T-helper 22 cell (primary cell): ENCODE measurements at places on chromosomes 11 and 22.

DNA sequence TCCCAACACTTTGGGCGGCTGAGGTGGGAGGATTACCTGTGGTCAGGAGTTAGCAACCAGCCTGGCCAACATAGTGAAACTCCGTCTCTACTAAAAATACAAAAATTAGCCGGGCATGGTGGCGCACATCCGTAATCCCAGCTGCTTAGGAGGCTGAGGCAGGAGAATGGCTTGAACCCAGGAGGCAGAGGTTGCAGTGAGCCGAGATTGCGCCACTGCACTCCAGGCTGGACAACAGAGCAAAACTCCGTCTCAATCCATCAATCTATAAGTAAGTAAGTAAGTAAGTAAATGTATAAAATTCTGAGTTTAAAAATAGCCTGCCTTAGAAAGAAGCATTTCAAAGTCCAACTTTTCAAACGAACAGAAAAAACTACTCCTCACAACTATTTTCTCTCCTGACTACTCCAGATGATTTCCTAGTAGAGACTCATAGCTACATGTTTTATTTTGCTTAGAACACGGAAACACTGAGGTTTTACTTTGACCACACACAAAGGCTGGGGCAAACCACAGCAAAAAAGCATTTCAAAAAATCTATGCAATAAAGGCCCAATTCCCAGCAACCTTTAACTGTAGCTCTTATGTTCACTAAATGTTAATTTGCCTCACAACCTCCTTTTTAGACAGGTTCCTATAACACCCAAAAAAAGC lies 16.3 kb downstream of the SPTY2D1 start:
- peak; percentile 12 for DNase-seq

- DNase-seq, result no peak
Observed at GRCh38 chr11:11567936-11568650, 53.7 kb downstream of the GALNT18 start.

DNA sequence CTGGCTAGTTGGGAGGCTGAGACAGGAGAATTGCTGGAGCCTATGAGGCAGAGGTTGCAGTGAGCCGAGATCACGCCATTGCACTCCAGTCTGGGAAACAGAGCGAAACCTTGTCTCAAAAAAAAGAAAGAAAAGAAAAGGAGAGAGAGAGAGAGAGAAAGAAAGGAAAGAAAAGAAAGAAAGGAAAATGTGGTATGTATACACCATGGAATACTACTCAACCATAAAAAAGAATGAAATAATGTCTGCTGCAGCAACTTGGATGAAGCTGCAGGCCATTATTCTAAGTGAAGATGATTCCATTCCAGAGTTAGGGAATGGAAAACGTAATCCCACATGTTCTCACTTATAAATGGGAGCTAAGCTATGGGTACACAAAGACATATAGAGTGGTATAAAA lies 30.8 kb downstream of the TTC28 start:
- no peak for DNase-seq

GRCh38 chr11:47278769-47279168 lies 8.8 kb downstream of the MADD start:
- no peak for DNase-seq

GRCh38 chr11:30106222-30107181 lies 89.7 kb upstream of the KCNA4 start:
- no peak for DNase-seq

- DNase-seq, result no peak
Observed at GRCh38 chr11:112163875-112164685, at the start of gene IL18. TSS of gene IL18 (minus strand) at chr11:112164094. CDS start at chr11:112155053, 9,041 bp downstream.

GRCh38 chr11:128580612-128581011 lies 6.7 kb downstream of the ETS1 start:
- no peak for DNase-seq

DNA sequence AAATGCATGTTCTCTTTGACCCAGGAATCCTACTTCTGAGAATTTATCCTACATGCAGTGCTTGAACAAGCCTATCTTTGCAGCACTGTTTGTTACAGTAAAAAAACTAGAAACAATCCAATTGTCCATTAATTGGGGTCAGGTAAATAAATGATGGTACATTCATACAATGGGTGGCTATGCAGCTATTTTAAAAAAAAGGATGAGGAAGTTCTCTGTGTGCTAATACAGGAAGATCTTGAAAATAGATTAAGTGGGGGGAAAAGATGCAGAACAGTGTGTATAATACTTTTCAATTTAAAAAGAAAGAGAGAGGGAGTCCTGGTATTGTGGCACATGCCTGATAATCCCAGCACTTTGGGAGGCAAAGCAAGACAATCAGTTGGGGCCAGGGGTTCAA lies 9.5 kb upstream of the CREB3L1 start:
- DNase-seq, result no peak

DNA sequence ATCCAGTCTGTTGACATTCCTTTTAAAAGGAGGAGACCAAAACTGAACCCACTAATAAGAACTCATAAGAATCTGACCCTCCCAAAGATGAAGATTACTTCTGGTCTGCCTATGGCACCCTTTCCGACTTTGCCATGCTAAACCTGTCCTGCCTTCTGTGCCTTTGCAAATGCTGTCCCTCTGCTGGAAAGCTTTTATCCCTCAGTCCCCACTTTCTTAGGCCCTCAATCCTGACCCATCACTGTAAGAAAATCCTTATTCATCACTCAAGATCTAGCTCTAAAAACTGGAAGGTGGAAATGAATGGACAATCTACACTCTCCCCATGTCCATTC lies 10.4 kb downstream of the MPZL3 start:
- no peak for DNase-seq

DNA sequence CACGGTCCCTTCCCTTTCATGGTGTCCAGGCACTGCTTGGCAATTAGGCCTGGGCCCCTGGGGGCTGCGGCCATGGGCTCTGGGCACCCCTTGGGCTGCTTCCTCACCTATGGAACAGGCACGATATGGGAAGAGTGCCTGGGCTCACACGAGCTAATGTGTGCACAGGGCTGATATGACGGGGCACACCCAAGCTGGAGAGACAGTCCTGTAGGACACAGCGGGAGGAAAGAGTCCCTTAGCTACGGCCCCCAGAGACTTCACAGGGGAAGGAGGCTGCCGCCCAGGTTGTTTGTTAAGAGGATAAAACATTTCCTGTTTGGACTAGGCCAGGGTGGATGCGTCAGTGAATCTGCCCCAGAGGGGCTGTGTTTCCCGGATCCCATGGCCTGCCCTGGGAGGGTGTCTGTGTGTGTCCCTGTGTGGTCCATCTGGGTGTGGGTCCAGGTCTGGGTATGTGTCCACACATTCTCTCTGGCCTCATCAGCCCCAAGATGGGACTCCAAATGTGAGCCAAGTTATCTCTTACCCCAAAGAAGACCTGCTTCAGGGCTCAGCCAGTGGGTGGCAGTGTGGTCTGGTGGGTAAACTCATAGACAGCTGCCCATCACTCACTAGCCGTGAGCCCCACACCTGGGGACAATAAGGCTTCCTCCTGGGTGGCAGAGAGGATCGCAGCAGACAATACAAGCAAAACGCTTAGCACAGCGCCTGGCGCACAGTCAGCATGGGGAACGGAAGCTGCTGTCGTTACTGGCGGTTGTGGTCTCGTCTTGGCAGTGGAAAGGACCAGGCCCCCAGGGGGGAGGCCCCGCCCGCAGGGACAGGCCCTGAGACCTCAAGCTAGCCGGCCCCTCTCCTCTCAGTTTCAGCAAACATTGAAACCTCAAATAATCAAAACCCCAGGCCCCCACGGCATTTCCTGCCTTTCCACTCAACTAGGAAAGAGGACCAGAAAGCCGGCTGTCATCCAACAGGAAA lies 3.2 kb upstream of the EMID1 start:
- DNase-seq, result no peak

- no peak for DNase-seq
Observed at GRCh38 chr11:17013548-17014320, 480 bp downstream of the PLEKHA7 start.

- DNase-seq, result no peak
Observed at GRCh38 chr11:44008698-44009097, 39.1 kb upstream of the ACCSL start.

DNA sequence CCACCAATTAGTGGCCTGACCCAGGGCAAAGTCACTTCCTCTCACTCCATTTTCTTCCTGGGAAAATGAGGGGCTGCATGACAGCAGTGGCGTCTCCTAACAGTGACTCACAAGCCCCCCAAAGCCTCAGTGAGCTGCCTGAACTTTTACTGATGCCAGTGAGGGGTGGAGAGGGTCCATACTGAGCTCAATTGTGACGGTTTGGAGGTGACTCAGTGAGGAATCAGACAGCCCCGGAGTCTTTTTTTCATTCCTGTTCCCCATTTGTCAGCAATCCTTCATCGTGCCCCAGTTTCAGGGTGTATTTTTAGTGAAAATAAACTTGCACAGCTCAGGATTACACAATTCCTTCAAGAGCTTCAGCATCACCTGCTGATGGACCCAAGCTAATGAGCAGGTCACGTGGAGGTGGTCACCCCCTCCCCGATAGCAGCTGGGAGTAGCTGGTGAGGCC lies 30.1 kb upstream of the RASD2 start:
- DNase-seq, result no peak

DNA sequence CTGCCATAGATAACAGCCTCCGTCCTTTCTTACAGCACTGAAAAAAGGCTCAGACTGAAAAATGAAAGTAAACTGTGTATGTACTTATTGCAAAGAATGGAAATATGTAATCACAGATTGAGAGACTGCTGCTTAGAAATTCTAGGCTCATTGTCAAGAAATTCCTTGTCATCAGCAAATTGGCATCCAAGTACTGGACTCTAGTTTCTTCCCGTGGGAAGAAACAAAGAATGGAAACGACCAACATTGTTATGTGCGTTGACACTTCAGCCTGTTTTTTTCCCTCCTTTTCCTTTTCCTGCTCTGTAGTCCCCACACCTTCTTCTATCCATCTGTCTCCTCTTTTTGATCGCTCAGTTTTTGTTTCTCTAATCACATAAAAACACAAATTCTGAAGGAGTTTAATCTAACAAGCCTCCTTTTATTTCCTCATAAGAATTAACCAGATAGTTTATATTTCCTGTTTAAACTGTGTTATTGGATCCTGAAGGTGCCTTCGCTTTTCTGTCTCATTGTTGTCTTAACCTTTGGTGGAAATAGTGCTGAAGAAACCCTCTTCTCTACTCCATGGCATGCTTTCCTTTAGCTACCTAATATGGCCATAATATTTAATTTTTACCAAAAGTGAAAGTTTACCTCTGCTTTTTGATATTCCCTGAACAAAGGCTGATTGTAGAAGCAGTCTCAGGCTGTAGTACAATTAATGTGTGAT lies 20.0 kb upstream of the CASP12 start:
- DNase-seq, result no peak

GRCh38 chr22:22767876-22768602 lies 119.6 kb upstream of the IGLL5 start:
- DNase-seq, result no peak

GRCh38 chr11:12876988-12877387 lies 132.1 kb upstream of the RASSF10 start:
- no peak for DNase-seq

DNA sequence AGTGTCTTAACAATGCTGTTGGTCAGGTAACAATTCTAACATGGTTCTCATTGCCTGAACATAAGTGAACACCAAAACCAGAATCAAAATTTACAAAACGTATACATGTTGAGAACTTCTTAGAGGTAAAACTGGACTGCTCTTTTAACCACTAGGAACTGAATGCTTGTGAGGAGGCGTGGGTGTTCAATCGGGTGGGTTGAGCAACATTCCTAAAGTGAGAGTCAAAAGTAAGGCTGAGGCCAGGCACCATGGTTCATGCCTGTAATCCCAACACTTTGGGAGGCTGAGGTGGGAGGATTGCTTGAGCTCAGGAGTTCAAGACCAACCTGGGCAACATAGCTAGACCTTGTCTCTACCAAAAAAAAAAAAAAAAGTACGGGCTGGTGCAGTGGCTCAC lies 11.5 kb downstream of the PPME1 start:
- no peak for DNase-seq

DNA sequence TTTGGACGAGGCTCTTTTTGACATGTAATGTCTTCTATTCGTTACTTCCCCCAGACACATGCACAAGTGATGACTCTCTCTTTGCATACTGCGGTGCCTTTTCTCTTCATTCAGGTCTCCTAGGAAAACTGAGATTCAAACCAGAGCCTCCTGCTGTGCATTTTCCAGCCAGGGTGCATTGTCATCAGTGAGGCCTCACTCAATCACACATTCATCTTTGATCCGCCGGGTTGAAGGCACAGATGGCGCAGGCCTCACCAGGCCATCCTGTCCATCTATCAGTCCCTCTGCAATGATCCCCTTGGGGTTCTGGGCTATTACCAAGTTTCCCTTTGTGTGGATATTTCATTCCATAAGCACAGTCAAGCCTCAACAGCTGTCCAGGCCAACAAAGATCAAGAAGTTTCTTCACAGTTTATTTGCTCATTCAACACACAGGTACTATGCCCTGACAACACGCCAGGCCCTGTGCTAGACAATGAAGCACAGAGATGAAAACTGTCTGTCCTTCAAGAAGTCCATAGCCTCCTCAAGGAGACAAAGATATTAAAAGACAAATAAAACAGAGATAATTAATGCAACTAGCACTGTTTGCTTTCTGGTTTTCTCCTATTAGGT lies 107.8 kb downstream of the LARGE1 start:
- DNase-seq, result no peak

DNA sequence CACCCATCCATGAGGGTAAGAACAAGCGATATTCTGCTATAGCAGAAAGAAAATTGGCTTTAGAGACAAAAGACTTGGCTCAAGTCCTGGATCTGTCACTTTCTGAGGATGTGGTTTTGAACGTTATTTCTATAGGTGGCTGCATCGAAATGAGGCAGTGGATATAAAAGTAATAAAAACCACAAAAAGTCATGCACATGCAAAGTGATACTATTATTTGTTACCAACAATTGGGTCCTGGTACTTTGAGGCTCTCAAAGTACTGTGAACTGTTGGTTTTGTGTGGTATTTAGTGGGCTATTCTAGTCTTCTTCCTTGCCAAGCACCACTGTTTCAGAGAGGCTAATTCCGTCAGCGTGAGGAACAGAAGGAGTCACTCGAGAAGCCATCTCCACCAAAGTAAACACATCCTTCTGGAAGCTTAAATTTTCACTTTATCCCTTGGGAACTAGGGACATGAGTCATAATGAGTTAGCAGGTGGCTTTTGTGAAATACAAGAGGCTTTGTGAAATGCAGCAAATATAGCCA lies 13.1 kb downstream of the UBASH3B start:
- DNase-seq, result no peak

- no peak for DNase-seq
Observed at GRCh38 chr11:26801601-26802000, 79.7 kb upstream of the SLC5A12 start.
